ENCODE measurements at places on chromosomes 7 and 10. TPM values are rescaled to one million over a fixed set of nuclear protein-coding genes. Genes with fewer than 3 reads are reported as not detected.

DNA sequence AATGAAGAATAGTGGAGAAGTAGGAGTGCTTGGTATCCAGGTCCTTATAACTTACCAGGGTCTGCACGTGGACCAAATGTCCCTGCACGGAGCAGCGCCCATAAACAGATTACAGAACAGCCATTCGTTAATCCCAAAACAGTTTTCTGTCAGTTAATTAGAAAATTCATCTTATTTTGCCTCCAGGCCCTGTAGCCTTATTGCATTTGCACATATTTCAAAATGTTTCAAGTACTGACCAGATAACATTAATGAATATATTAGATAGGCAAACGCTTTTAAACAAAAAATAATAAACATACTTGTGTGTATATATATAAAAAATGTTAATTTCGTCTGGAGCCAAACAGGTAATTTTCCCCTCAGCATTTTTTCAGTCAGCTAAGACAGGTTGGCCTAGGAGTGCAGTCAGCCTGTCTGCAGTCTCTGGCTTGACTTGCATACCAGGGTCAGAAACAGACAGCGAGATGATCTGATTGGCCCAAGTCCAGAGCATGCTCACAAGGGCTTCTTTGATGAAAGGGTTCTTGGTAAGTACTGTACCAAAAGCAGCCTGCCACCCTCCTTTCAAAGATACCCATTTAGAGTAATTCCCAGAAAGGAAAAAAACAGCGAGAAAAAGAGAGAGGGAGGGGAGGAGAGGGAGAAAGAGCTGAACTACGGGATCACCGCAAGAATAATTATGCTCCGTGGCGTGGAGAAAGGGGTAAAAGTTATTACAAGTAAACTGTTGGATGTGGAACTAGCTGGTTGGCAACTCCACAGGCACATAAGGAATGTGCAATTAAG is 194.4 kb upstream of the TCF7L2 start:
- DNase-seq: no peak

The FGFBP3 gene
- 3.9 TPM for polyA plus RNA-seq

The TMEM140 gene
- 35.5 TPM for polyA plus RNA-seq

- no peak for DNase-seq
These were observed 39.6 kb downstream of the GPRIN2 start for GRCh38 chr10:46516660-46517416.

DNA sequence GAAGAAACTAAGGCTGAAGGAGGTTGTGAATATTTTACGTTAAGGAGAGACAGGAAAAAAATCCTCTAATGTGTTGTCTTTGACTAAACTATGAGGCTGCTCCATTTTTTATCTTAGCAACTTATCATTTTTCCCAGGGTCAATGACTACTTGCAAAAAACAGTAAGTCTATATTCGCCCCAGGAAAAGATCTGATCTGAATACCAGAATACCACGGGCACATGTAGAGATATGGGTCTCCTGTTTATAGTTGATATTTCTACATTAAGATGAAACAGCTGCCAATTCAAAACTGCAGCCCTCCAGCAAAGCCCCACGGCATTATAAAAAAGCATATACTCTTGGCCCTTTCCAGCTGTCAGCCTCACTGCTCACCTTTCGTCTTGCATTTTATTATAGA is 358.4 kb downstream of the SH2D4B start:
- DNase-seq: no peak

DNA sequence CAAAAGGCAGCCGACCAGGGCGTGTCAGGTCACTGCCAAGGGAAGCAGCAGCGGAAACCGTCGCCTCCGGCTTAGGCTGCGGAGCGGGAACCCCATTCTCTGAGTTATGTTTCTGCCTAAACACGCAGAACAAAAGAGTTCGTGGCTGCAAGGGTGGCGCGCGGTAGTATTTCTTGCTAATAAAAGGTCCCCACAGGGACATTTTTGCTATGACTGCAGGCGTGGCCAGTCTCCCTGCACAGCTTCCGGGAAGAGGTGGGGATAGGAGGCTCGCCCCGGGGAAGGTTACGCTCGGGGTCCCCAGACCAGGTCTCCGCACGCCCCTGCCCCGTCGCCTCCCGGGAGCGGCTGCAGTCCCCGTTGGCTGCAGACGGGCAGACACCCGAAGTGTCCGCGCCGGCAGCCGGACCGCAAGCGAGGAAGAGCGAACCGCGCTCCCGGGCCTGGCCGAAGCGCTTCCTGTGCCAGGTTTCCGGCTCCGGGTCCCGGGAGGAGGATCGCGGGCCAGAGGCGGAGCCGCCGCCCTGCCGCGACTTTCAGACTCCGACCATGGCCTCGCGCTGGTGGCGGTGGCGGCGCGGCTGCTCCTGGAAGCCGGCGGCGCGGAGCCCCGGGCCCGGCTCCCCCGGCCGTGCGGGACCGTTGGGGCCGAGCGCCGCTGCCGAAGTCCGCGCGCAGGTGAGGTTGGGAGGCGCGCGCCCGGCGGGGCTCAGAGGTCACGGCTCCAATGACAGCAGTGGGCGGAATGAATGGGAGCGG is at the start of gene PDSS1:
TSS of gene PDSS1 (plus strand) at position 539 of the 759 bp plus-strand sequence. CDS start at position 550, 11 bp downstream.
- peak; percentile 60 for DNase-seq

The GPR146 gene
- 5.4 TPM for polyA plus RNA-seq

DNA sequence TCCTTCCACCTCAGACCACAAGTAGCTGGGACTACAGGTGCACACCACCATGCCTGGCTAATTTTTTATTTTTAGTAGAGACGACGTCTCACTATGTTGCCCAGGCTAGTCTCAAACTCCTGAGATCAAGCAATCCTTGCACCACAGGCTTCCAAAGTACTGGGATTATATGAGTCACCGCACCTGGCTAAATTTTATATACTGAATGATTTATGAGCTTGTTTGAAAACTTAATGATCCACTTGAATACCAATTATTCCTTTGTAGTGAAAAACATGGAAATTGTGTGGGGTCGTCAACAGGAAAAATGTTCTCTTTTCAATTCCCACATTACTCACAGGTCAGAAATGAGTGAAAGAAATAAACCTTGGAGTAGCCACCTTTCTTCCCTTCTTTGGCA is 31.3 kb downstream of the RAPGEF5 start:
- DNase-seq: no peak

DNA sequence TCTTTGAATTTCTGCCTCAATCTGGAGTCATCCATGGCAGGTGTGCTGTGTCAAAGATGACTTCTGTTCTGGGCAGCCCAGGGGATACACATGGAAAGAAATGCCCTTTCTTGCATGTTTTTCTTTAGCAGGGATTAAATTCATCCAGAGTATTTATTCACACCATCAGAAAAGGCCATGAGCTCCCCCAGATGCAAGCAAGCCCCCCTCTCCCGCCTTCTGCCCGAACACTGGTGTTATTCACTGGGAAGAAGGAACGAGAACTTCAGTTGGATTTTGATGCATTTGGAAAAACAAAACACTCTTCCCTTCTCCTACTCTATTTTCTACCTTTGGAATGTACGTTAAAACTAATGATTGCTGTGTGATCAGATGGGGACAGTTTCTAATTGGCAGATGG is 1.4 kb downstream of the PLPP4 start:
- DNase-seq: no peak

GRCh38 chr7:124191713-124192112 is 158.8 kb upstream of the TMEM229A start:
- DNase-seq: no peak

The BAMBI gene
- 52.6 TPM for polyA plus RNA-seq

The POLR2J2 gene
- polyA plus RNA-seq: 3.1 TPM

GRCh38 chr10:100600218-100600617 is 64.5 kb downstream of the HIF1AN start:
- no peak for DNase-seq

The FAM3C gene
- 141 TPM for polyA plus RNA-seq

DNA sequence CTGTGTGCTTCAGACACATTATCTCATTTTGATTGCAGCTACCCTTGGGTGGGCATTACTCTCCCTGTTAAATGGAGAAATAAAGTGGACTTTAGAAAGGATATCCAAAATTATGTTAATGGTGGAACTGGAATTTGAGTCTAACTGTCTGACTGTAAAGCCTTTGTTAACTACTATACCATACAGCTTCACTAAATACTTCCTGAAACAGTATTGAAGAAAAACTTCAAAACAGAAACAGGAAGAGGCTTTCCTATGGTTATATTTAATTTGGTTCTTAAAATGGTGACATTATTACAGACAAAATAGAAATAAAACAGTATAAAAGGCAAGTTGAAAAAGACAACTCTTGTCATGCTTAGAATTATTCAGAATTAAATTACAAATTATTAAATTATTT is 25.0 kb downstream of the SPAG6 start:
- no peak for DNase-seq

The OR9A4 gene
- polyA plus RNA-seq: not detected

The KAZALD1 gene
- 9.7 TPM for polyA plus RNA-seq

DNA sequence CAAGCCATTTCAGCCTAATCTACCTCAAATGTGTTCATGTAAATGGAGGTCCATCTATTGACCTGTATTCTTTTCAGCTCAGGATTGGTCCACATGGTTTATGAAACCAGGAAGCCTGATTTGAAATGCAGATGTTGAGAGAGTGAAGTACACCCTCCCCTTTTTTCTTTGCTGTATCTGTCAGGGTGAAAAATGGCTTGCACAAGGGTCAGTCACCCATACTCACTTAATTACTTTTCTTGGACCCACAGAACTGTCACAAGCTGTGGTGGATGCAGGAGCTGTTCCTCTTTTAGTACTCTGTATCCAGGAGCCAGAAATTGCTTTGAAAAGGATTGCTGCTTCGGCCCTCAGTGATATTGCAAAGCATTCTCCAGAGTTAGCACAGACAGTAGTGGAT is 41.2 kb downstream of the SPAG6 start:
- peak; percentile 18 for DNase-seq

- peak; percentile 25 for DNase-seq
These were observed 88.9 kb upstream of the KLF6 start for GRCh38 chr10:3873728-3874461.

DNA sequence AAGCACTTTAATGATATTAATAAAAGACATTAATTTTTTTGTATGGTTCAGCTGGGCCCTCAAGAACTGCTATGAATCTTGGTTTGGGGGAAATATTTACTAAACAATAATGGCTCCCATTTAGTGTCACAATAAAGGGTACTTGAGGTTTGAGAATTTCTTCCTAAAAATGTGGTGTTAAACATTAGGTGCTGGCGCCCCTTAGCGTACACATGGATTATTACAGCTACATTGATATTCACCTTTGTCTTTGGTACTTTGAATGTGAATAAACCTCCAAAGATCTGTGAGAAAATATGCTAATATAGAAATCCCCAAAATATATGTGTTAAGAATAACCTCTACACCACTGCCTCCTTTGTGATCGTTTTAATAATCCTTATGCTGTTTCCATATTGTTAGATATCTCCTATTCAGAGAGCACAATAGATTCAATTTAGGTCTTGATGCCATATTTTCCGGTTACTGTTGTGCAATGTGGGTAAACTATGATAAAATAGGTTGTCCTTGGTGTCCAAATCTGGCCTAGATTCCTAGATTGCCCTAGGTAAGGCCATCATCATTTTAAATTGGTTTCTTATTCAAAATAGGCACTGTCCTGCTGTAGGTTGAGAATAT is 161.8 kb upstream of the CACNA2D1 start:
- DNase-seq: no peak

The CALHM3 gene
- 0.05 TPM for polyA plus RNA-seq

GRCh38 chr10:80279146-80279545 is 10.3 kb downstream of the MAT1A start:
- DNase-seq: no peak

DNA sequence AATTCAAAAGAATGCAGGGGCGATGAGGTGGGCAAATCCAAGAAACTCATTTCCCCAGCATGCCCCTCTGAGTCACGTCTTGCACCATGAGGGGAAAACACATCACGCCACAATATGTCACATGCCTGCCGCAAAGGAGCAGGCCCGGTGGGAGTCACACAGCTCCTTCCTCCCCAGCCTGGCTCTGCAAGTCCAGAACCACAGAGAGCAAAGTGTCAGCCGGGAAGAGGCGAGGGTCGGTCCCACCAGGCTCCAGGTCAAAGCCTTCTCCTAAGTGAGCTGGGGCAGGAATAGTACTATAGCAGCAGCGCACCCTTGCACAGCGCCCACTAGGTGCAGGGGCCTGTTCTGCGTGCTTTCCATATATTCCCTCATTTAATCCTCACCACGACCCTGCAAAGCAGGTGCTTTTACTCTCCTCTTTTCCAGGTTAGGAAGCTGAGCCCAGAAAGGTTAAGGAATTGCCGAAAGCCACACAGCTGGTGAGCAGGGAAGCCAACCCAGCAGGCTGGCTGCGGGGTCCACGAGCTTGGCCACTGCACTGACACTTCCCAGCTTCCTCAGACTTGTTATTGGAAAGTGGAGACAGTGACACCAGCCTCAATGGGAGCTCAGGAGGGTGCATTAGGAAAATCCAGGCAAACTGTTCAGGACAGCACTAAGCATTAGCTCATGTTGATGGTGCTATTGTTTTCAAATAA is 94.0 kb upstream of the ZMIZ1 start:
- no peak for DNase-seq

- no peak for DNase-seq
These were observed 47.8 kb upstream of the TMEM213 start for GRCh38 chr7:138749960-138750359.

DNA sequence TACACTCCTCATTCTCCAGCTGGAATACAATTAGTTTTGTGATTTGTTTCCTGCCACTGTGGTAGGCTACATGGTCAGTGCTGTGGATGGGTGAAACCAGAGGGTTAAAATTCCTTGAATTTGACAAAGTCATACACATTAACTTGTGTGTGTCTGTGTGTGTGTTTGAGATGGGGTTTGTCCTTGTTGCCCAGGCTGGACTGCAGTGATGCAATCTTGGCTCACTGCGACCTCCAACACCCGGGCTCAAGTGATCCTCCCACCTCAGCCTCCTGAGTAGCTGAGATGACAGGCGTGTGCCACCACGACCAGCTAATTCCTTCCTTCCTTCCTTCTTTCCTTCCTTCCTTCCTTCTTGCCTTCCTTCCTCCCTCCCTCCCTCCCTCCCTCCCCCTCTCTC is 24.8 kb upstream of the GIMAP8 start:
- no peak for DNase-seq

The TET1 gene
- polyA plus RNA-seq: 10.6 TPM

The FKBP9 gene
- polyA plus RNA-seq: 146 TPM

- no peak for DNase-seq
These were observed 163.3 kb upstream of the RHEB start for GRCh38 chr7:151682831-151683614.

GRCh38 chr7:112254156-112254555 is 47.7 kb downstream of the ZNF277 start:
- DNase-seq: no peak

The PITRM1 gene
- 66.7 TPM for polyA plus RNA-seq

The TWNK gene
- polyA plus RNA-seq: 16.8 TPM
